Inflammatory macrophage treated with lipopolysaccharide for 1 hour (primary cell): ENCODE measurements at places on chromosomes 6 and 20.
A peak's percentile ranks its signal among the peaks of the same experiment; 100 is the strongest.

- DNase-seq, result no peak
Measured at GRCh38 chr6:30987304-30987703, 3.8 kb downstream of the MUC21 start.

GRCh38 chr6:36623547-36624459, 29.6 kb downstream of the SRSF3 start:
- peak; percentile 50 for DNase-seq

DNA sequence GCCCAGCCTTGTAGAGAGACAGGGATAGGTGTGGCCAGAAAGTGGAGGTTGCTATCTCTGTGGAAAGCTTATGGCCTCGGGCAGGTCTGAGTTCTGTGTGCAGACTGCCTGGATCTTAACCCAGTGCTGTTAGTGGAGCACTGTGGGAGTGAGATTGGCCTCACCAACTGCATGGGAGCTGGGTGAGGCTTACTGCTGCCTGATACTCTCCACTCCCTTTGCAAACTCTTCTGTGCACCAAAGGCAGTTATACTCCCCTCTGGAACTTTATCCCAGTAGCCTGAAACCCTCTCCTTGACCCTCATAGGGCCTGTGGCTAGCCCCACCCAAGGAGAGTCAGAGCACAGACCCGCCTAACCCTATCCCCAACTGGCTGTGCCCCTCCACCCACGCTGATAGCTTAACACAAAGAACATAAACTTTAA, 41.4 kb upstream of the PKIB start:
- no peak for DNase-seq

DNA sequence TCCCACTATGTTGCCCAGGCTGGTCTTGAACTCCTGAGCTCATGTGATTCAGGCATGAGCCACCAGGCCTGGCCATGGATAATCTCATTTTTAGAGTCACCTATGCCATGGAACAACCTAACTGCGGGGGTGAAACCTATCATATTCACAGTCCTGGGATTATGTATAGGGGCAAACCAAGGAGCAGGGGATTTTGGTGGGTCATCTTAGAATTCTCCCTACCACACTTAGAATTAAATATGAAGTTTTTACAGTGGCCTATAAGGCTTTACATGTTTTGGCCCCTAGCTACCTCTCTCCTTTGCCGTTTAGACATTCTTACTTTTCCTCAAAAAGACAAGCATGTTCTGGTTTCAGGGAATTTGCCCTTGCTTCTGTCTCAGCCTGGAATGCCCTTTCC, 20.6 kb upstream of the VEGFA start:
- DNase-seq, result no peak

GRCh38 chr6:105886814-105887544, 199.2 kb upstream of the PRDM1 start:
- no peak for DNase-seq

DNA sequence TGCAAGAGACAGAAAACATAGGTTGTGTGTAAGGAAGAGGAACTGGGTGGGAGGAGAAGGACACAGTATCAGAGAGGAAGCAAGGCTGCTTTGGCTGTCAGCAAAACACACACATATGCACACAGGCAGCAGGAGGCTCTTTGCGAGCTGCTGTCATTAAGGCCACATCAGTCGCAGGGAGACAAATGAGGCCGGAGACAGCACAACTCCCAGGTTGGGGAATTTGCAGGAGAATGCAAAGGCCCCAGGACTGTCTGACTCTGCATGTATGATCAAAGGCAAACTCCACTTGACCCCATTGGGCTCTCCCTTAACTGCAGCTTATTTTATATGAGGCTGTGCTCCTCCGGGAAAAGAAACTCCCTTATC, 35.3 kb downstream of the METTL24 start:
- no peak for DNase-seq

- DNase-seq, result no peak
Measured at GRCh38 chr6:18988636-18989035, 601.5 kb downstream of the RNF144B start.

GRCh38 chr6:100260584-100260983, 204.1 kb downstream of the SIM1 start:
- no peak for DNase-seq

DNA sequence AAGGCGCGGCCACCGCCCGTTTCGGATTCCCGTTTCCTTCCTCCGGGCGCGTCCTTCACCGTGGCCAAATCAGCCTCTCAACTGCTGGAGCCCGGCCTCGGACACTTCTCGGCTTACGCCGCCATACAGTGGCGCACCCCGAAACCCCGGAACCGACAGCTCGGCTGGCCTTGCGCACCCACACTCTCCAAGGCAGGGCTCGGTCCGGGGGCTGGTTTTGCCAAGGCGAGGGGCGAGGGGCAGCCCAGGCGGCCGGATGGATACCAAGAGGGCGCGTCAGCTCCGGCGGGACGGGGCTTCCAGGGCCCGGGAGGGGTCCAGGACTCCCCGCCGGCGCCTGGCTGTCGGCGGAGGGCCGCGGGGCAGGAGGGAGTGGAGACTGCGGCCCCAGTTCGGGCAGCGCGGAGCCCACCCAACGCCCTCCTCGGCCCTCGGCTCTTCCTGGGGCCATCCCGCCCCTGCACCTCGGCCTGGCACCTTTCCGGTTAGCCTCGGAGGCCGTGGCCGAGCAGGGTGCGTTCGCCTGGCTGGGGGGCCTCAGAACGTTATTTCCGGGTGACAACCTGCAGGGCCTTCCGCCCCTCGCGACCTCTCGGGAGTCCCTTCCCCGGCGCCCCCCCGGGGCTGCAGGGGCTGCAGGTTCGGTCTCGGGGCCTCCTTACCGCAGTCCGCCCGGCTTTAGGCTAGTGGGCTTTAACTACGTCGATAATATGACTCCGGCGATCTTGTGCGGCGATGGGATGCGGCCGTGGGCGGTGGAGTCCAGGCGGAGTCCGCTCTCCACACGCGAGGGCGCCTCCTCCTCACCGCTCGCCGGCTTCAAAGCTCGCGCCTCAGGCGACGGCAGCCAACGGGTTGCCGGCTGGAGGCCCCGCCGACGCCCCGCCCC, 697 bp upstream of the CEP43 start:
- no peak for DNase-seq

DNA sequence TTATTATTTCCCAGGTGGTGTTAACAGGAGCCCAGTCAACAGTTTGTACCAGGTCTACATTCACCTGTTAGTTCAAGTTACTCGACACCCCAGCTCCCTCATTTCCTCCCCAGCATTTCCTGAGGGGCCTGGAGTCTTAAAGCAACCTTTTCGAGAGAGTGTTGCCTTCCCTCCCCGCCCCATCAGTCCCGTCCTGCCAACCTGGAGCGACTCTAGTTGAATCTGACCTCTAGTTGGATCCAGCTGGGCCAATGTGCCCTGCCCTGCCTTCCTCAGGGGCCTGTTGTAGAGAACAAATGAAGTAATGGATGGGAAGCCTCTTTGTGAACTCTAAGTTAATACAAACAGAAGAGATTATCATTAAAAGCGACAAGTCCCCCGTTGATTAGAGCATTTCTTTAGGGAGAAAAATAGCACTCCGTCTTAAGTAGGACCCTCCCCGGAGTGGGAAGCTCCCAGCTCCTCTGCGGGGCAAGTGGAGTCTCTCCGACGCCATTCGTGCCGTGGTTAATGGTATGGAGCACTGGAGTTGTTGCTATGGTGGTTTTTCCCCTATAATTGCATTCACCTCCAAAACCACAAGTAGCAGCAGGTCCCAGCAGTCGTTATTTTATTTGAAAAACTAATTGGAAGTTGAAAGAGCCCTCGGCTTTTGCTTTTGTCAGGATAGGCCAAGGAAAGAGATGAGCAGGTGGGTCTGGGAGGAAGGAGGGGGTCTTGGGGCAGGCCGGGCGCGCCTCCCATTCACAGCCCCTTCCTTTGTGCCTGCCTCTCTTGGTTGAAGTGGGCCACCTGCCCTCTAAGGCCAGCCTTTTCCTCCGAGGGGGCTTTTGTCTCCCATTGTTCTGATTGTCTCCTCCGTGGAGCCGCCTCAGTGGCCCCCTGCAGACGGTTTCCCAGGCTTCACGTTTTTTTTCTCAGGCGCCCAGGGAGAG, 16.1 kb downstream of the GHRH start:
- no peak for DNase-seq

DNA sequence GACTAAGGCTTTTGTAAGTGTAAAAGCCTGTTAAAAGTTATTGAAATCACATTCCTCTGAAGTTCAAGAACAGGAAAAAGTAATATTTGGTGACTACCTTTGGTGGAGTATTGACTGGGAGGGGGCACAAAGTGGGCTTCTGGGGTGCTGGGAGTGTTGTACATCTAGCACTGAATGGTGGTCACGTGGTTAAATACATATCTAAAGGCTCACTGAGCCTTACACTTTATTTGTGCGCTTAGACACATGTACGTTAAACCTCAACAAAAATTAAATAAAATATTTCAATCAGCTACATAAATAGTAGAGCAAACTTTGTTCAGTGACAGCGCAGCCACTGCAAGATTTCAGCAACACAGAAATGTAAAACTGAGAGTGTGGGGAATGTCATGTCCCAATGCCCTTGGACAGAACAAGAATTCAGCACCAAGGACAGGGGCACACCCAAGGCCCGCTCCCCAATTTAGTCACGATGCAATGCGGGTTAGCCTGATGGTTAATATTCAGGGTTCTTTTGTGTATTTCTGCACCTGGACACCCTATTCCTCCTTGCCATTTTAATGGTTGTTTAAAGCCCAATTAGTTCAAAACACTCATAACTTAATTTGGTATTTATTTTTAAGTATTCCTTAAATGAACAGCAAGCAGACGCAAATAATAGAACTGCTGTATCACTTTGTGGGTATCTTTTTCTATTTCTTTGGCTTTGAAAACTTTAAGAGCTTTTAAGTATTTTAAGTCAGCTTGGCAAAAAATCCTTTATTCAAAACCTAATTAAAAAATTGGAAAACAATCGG, 37.4 kb downstream of the ANGPT4 start:
- no peak for DNase-seq

DNA sequence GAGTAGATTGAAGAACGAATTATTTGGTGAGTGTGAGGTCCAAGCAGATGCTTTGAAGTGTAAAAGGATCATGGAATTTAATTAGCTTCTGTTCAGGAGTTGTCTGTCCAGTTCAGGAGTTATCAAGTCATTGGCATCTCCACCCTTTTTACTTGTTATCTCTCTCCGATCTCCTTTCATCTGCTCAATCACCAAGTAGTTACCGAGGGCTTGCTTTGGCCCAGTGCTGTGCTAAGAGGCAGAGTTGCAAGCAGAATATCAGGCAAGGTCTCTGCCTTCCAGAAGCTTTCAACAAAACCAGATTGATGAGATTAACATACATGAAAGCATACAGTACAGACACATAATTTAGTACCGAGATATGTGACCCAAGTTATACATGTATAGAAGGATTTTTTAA, 10.2 kb upstream of the TNFRSF21 start:
- no peak for DNase-seq

DNA sequence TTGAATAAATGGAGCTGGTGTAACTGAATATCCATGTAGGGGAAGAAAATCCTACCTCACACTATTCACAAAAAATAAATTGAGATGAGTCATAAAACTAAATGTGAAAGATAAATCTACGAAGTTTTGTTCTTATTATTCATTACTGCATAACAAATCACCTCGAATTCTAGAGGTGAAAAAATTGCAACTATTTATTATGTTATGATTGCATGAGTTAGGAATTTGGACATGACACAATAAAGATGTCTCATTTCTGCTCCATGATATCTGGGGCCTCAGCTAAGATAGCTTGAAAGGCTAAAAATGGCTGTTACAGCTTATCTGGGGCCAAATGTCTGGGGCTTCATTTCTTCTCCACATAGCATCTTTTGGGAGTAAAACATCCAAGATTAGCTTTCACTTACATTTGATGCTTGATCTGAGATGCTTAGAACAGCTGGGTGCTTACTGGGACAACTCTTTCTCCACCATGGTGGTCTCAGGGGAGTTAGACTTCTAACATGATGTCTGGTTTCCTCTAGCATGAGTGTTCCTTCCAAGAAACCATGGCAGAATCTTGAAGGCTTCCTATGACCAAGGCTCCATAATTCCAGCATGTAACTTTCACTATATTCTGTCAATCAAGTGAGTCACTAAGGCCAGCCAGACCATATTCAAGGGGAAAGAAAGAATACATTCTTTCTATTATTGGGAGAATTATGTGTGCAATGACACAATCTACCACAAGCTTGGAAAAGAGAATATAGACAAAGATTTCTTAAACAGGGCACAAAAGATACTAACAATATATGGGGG, 30.1 kb downstream of the OR2B6 start:
- DNase-seq, result no peak

DNA sequence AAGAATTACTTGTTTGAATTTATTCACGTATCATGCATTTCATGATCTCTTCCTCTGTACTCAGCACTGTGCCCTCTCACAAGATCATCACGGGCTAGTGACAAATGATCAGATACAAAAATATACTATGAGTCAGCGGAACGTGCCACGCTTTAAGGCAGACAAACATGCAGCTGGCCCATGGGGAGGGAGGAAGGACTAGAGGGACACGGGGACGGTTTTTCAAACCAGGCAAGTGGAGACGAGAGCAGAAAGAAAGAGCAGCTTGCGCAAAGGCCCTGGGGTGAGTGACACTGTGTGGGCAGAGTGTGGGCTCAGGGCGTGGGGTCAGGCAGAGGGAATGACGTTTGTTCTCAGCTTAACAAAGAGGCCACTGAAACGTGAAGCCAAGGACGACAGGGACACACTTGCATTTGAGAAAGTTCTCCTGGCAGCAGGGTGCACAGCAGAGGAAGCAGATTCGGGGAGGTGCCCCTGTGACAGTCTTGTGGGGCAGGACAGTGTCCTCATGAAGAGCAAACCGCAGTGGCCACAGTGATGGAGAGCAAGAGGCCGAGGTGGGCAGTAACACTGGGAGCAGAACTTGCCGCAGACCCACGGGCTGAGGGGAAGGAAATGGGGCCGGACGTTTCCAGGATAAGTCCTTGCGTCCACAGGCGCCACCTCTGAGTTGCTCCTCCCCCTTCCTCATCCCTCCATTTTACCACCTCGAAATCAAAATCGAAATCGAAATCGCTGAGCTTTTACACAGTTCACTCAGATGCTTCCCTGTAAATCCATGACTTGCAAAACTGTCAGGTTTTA, 6.9 kb upstream of the RPS6KA2 start:
- peak; percentile 83 for DNase-seq

GRCh38 chr6:35718375-35718736, 18.5 kb upstream of the ARMC12 start:
- DNase-seq, result no peak

DNA sequence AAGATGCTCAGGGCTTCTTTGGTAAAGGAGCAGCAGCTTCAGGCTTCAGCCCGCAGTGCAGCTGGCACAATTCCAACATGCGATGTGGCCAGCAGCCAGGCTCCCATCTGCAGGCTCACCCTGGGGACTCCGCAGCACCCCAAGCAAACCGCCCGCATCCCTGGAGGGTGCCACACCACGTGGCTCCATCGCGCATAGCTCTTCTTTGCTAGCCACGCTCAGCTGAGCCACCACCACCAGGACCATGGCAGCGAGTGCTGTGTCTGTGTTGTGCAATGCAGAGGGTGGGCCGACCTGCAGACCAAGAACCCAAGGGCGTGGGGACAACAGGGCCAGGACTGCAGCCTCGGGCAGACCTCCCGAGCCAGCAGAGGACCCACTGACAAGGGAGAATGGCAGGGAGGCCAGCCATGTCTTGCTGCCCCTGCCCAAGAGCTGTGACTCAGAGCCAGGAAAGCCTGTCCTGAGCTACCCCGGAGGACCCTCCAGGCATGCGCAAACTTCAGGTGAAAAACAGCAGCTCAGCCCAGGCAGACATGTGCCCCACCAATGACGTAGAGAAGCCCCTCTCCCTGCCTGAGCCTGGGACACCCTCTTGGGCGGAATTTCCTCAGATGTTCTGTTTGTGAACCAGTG, 87.8 kb downstream of the GINS1 start:
- no peak for DNase-seq

- no peak for DNase-seq
Measured at GRCh38 chr6:131997429-131998153, 46.4 kb upstream of the CCN2 start.
